ENCODE measurements at places on chromosomes 7 and 10.

GRCh38 chr7:151585744-151586393 is 66.2 kb upstream of the RHEB start:
- DNase-seq, result no peak

- no peak for DNase-seq
Measured at GRCh38 chr10:84254552-84255478, 10.0 kb downstream of the RGR start.

DNA sequence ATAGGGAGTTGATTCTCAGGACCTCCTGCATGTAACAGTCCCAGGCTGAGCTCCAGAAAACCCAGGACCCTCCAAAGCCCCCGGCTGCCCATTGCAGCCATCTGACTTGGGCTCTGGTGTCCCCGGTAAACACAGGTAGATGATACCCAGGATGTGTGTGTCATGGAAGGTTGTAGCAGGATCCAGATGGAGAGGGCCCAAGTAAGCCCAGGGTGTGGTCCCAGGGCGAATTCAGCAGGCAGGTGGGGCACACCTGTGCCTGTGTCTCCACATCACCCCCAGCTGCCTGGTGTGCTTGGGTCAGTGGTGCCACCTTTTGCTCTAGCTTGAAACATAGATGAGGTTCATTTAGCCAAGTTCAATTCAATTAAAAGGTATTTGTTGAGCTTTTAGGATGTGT is 524.1 kb downstream of the GLRX3 start:
- DNase-seq, result no peak

GRCh38 chr7:54252256-54253035 is 289.7 kb upstream of the VSTM2A start:
- DNase-seq, result no peak

DNA sequence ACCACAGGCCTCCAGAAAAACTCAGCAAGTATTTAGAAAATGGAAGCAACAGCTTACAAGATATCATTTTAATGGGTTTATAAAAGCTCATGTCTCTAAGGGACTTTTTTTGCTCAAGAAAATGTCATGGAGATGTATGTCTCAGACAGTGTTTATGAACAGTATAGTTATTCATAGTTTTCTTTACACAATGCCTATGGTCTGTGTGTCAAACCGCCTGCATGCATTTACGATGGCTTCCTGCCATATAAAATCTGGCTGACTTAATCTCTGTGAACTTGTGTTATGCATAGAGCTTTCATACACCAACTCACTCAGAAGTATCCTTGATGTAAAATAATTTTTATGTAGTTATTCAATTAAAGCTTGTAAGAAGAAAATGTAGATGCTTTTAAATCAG is 1314.2 kb upstream of the LRRTM3 start:
- DNase-seq, result no peak
